ENCODE measurements at places on chromosomes 7 and 10.

GRCh38 chr10:24437302-24437701 is 228.4 kb downstream of the KIAA1217 start:
- DNase-seq, result no peak

DNA sequence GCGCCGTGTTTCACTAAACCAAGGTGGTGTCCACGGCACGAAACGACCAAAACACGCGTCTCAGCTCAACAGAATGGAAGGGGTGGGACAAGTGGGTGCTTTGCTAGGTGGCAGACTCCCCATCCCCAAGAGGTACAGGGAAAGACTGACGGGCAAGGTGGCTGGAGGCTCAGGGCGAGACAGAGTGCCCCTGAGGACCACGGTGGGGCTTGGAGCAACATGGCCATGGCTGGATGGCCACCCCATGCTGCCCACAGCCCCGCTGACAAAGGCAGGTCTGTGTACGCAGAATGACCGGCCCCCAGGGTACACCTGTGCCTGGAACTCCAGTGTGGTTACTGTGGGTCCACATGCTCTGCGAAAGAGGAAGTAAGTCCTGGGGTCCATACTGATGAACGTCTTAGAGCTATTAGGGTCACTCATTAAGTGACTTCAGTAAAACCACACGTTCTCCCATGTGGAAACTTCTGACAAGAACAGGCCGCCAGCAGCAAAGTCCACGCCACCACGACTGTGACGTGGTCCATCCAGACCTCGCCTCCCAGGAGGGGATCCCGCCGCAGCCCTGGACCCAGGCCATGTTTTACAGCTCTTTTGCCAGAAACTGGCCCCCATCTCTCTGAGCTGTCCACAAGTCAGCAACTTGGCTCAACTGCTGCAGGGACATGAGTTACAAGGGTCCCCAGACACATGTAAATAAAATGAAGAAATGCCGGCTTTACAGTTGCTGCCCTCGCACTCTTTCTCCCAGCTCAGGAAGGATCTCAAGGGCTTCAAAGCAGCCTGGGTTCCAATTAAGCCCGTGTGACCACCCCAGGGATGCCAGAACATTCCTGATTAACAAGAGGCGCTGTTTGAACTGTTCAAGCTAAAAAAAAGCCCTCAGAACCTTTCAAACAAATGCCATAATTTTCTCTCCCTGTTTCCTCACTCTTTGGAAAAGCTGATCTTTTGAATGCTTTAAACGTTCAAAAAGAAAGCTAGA is 66.8 kb downstream of the MAD1L1 start:
- DNase-seq, result no peak

GRCh38 chr7:158361326-158361946 is 226.2 kb downstream of the PTPRN2 start:
- no peak for DNase-seq

GRCh38 chr10:114242235-114242634 is 3.2 kb downstream of the VWA2 start:
- DNase-seq, result no peak

DNA sequence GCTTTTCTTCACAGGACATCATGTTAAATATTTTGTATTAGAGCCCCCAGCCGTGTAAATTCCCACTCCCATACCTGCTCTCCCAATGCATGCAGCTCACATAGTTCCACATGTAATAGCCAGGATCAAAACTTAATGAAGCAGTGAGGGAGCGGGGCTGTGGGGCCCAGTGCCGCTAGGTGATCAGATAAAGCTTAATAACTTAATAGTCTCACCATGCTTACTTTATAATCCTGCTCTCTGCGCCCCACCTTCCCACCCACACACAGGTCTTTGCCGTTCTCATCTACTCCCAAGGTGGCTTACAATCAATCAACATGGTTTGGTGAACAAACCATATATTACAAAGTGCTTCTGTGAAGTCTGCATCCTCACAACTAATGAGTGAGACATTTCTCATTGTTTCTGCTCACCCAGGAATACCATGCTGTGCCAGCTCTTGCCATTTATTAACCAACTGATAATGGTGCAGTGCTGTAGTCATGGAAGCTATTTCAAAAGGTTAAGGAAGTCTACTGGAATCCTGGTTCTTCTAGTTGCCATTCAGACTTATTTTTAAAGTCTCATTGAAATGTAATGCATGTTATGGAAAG is 156.4 kb downstream of the CTTNBP2 start:
- DNase-seq, result no peak

DNA sequence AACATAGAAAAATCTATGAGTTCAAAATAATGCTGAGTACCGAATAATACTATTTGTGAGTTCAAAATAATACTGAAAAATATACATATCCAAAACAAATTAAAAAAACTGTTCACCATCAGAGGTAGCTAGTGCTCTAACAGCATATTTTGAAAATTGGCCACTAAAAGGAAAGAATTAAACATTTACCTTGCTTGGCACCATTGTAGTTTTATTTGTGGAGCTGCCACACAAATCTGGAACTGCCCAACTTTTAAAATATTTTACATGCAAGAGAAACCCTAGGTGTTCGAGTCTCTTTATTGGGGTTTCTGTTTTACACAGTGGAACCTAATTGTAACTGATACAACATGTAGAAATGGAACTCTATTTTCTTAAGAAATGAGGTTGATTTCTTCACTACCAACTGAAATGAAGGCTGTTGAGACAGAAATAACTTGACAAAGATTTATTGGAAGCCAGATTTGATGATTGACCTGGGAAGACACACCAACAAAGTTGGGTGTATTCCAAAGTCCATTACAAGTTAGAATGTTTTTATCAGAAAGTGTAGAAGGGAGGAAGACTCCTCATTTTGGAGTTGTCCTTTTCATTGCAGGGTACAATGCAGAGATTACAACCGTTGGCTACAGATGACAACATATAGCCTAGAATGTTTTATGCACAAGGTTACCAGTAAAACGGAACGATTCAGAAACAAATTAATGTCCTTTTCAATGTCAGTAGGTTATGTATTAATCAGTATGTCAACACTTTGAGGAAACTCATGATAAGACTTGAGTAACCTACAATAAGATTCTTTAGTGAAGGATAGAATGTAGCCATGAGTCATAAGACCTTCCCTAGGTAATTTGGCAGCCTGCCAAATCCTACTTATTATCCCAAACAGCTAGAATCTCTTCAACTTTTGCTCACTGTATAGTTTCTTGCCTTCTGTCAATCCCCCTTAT is 73.8 kb upstream of the PAPSS2 start:
- no peak for DNase-seq

GRCh38 chr10:79084972-79085597 is 16.3 kb downstream of the ZMIZ1 start:
- DNase-seq, result no peak

DNA sequence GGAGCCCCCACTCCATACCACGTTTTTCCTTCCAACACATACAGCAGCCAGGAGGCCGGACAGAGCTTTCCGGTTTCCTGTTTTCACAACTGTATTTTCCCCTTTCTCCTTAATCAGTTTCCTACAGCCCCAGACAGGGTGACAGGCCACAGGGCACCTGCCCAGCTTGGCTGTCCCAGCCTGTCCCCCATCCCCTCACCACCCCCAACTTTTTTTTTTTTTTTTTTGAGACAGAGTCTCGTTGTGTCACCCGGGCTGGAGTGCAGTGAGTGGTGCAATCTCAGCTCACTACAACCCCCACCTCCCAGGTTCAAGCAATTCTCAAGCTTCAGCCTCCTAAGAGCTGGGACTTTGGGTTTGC is 10.3 kb upstream of the HSPB1 start:
- no peak for DNase-seq

DNA sequence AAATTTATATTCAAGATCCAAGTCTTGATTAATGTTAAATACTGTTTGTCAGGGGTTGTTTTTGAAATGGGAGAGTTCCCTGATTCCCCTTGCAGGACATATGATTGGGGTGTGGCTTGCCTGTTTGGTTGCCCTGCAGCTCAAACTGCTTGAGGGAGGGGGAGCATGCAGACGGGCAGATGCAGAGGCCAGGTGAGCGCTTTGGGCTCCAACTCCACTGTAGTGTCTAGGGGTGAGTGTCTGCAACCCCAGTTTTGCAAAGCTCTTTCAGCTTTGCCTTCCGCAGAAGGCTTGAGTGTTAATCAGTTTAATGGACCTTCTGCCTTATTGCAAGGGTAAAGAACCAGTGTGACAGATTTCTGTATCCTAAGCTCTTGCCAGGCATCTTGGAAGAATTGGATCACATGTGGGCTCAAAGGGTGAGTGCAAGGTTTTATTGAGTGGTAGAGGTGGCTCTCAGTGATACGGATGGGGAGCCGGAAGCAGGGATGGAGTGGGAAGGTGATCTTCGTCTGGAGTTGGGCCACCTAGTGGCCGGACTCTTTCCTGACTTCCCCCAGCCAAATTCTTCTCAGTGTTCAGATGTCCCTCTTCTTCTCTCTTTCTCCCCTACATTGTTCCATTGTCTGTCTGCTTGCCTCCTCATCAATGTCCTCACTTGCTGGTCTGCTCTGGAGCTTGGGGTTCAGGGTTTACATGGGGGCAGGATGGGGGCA is 479.7 kb downstream of the ATRNL1 start:
- DNase-seq, result no peak

- DNase-seq, result no peak
These were observed 3.5 kb upstream of the C7orf25 start for GRCh38 chr7:42915356-42915755.

DNA sequence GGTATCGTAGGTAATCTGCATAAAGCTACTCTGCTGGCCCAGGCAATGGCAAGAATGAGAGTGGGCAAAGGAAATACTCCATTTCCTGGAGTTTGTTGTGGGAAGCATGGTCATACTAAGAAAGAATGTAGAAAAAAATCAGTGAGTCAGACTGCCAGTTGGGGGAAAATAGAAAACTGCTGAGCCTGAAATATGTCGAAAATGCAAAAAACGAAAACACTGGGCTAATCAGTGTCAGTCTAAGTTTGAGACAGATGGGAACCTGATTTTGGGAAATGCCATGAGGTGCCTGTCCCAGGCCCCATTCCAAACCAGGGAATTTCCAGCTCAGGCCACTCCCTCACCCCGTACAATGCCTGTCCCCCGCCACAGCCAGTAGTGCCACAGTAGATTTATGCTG is 150.0 kb downstream of the ZNF33B start:
- no peak for DNase-seq

DNA sequence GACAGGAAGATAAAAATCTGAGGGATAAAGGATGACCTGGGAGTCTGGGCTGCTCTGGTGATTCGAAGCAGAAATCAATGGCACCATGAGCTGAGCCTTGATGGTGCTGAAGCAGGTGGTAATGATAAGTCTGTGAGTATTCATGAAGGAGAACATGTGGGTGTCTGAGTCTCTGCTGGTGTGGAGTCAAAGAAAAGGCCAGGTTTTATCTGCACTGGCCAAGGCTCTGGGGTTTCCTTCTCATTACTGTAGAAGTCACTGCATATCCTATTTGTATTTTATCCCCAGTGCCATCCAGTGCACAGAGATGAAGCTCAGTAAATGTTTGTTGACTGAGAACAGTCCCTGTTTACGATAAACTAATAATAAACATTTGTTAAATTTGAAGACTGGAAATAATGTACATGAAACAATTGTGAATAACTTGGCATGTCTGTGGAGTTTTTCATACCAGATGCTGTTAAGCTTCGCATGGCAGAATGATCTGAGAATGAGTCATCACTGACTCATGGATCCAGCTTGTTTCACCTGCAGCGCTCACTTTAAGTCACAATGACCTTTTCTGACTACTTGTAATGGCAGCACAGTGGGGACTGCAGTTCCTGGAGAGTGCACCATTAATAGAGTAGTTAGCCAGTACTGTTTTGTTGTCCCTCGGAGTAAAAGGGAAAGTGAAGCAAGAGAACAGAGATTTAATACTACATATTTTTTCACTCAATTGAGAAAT is 538.5 kb downstream of the HTR7 start:
- no peak for DNase-seq

DNA sequence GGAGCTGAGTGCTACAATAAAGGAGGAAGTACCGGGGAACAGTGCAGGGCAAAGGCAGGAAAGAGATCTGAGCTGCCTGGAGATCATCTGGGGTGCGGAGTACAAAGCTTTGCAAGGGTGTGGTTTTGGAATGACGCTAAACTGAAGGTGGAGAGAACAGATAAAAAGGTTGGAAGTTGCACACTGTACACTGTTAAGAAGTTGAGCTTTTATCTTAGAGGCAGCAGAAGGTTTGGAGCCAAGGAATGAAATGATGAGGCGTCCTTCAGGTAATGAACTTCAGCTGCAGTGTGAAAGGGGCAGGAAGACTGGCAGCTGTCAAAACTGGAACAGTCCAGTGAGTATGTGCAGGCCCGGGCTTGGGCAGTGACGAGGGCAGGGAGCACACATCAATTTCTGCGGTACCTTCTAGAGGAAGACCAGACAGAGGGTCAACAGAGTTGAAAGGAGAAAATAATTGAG is 7.2 kb upstream of the ANKRD61 start:
- no peak for DNase-seq

- no peak for DNase-seq
These were observed 39.1 kb downstream of the LRRC20 start for GRCh38 chr10:70343312-70343711.

DNA sequence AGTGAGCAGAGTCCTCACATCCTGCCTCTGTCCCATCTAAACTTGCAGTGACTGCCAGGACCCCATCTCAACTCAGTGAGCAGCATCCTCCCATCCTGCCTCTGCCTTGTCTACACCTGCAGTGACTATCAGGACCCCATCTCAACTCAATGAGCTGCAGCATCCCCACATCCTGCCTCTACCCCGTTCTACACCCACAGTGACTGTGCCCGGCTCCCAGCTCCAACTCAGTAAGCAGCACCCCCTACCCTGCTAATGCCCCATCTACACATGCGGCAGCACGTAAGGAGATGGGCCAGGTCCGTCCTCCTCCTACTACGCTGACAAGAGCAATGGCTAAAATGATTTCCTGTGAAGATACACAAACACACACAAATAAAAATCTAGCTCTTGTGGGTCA is 65.5 kb downstream of the TNS3 start:
- no peak for DNase-seq

GRCh38 chr10:97669571-97669970 is 17.5 kb downstream of the AVPI1 start:
- no peak for DNase-seq

DNA sequence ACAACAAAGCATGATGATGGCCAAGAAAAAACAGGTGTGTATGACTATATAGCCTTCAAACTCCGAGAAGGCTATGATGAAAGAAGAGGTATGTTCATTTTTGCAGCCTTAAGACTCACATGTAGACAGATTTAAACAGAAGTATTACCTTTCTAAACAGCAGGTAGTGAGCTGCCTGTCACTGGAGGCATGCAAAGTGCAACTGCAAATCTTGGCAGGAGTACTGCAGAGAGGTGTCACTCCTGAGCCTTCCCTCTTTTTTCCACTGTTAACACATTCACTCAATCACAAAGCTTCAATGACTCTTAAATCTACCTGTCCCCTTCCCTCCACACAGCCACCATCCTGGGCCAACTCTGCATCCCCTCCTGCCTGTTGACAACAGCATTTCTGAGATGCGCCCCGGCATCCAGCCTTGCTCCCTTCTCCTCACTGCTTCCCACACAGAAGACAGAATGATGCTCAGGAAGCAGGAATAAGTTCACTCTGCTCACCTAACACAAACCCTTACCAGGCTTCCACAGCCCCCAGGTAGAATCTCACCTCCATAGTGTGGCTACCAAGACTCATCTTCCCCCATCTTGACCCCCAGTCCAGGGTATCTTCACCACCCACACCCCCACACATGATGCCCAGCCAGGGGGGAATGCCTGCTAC is 161.9 kb upstream of the ZMIZ1 start:
- DNase-seq, result no peak
